ENCODE measurements at places on chromosomes 16 and 17.

DNA sequence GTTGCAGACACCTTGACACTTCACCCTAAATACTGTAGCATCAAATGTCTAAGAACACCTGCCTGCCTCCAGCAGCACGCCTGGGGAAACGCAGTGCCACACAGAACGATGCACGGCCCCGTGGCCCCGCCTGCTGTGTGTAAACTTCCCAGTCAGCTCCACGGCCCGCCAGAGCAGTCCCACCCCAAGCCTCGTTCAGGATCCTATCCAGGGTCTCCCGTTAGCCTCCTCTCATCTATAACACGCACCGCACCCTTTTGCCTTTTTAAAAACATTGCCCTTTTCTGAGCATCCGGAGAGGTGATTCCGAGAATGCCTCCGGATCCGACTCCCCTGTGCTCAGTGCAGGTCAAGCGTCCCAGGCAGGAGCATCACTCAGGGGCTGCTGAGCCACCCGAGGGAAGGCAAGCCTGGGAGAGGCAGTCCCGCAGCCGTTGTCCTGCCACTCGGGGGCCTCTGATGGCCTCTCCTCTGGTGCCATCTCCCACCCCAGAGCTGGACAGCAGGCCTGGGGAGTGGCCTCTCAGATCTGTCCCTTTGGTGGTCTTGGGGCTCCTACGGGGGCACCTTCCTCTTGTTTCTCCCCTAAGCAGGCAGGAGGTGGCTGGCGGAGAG is 37.9 kb upstream of the SLC38A10 start:
- DNase-seq: no peak

DNA sequence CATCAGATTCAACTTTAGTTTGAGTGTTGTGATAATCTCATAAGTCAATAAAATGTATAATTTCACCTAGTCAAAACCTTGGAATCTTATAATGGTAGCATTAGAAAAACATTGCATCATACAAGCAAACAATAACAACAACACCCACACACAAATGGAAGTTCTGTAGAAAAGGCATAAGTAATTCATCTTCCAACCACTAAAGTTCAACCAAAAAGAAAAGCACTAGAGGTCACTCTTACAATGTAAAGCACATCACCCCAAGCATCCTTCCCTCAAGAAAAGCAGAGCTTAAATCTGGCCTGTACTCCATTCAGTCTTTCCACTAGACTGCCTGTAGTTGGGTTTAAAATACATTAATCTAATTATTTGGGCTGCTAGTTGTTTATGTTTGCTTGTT is 1.8 kb downstream of the CNTNAP4 start:
- no peak for DNase-seq

GRCh38 chr16:11687601-11688519 is 19.6 kb downstream of the SNN start:
- DNase-seq: no peak

GRCh38 chr17:79353548-79353947 is 257.3 kb downstream of the RBFOX3 start:
- no peak for DNase-seq

GRCh38 chr17:5110816-5111215 is 862 bp downstream of the ZNF232 start:
- DNase-seq: peak; percentile 14
